ENCODE measurements at places on chromosomes 6 and 20. TPM values are rescaled to one million over a fixed set of nuclear protein-coding genes. Genes with fewer than 3 reads are reported as not detected.

- no peak overlapping the region for H3K27ac ChIP-seq
- H3K4me3 ChIP-seq: no peak overlapping the region
- H3K27me3 ChIP-seq: no peaks in the 10 kb centered on the region
- peaks cover 13% of the 10 kb centered on the region for H3K4me1 ChIP-seq
- H3K36me3 ChIP-seq: peaks cover 86% of the 10 kb centered on the region
- peak; percentile 42 for DNase-seq
These were observed 50.9 kb downstream of the FAM217A start for GRCh38 chr6:4028051-4028450.

- no peak for DNase-seq
- no peaks in the 10 kb centered on the region for H3K4me1 ChIP-seq
- H3K27me3 ChIP-seq: peaks cover 20% of the 10 kb centered on the region
- H3K27ac ChIP-seq: no peak overlapping the region
- H3K36me3 ChIP-seq: no peaks in the 10 kb centered on the region
These were observed 2.8 kb downstream of the TMC2 start for GRCh38 chr20:2538931-2539720.

- H3K4me1 ChIP-seq: no peaks in the 10 kb centered on the region
- H3K27me3 ChIP-seq: no peaks in the 10 kb centered on the region
- H3K4me3 ChIP-seq: no peak overlapping the region
- no peak overlapping the region for H3K27ac ChIP-seq
- peaks cover 32% of the 10 kb centered on the region for H3K36me3 ChIP-seq
- no peak for DNase-seq
These were observed 41.6 kb downstream of the PLCG1 start for GRCh38 chr20:41178904-41179432.

GRCh38 chr6:81763968-81764367 lies 11.5 kb upstream of the TENT5A start:
- no peaks in the 10 kb centered on the region for H3K36me3 ChIP-seq
- DNase-seq: no peak
- no peak overlapping the region for H3K4me3 ChIP-seq
- no peak overlapping the region for H3K27ac ChIP-seq
- no peaks in the 10 kb centered on the region for H3K27me3 ChIP-seq

- no peaks in the 10 kb centered on the region for H3K36me3 ChIP-seq
- no peaks in the 10 kb centered on the region for H3K27me3 ChIP-seq
- peak; percentile 81 for DNase-seq
- no peaks in the 10 kb centered on the region for H3K4me1 ChIP-seq
These were observed 60.4 kb upstream of the KLHL31 start for GRCh38 chr6:53725791-53726575.

DNA sequence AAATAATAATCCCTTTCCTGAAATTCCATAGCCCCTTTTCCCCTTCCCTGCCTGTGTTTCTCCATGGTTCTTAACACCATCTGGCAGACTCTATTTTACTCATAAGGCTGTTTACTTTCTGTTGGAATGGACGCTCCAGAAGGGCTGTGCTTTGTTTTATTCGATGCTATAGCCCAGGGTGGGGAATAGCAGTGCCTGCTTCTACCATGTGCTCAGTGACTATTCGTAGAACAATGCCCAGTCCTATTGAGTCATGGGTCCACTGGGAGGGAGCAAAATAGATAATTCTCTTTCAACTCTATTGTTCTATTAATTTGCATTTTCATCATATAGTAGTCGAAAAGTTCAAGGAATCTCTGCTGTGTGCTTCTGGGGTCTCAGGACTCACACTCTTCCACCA lies 565.1 kb downstream of the C6orf118 start:
- no peaks in the 10 kb centered on the region for H3K27me3 ChIP-seq
- H3K36me3 ChIP-seq: no peaks in the 10 kb centered on the region
- H3K4me3 ChIP-seq: no peak overlapping the region

DNA sequence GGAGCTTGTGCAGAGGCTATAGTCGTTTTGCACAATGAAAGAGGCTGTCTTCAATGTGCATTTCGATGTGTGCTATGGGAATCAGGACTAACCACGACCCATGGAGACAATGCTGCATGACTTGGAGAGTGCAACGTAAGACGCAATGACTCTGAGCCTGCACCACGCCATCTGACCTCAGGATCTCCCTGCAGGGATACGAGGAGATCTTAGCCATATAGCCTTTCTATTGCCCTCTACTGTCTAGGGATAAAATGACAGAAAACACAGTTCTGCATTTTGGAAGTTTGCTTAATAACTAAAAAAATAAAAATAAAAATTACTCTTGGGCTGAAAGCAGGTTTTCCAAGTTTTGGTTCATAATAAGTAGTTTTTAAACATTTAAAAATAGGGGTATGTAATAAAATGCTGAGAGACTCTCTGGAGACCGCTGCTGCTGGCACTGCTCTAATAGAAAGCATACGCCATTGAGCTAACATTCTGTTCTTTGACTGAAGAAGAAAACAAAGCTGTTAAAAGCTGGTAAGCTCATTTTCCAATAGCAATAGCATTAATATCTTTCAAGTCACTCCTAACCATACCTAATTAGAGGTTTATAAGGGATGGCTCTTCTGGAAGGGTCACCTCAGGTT lies 87.2 kb downstream of the PDE7B start:
- no peaks in the 10 kb centered on the region for H3K4me1 ChIP-seq
- no peak overlapping the region for H3K27ac ChIP-seq

- no peaks in the 10 kb centered on the region for H3K36me3 ChIP-seq
- H3K4me1 ChIP-seq: no peaks in the 10 kb centered on the region
- H3K4me3 ChIP-seq: no peak overlapping the region
These were observed 493.1 kb upstream of the MAP3K7 start for GRCh38 chr6:91079969-91080368.

DNA sequence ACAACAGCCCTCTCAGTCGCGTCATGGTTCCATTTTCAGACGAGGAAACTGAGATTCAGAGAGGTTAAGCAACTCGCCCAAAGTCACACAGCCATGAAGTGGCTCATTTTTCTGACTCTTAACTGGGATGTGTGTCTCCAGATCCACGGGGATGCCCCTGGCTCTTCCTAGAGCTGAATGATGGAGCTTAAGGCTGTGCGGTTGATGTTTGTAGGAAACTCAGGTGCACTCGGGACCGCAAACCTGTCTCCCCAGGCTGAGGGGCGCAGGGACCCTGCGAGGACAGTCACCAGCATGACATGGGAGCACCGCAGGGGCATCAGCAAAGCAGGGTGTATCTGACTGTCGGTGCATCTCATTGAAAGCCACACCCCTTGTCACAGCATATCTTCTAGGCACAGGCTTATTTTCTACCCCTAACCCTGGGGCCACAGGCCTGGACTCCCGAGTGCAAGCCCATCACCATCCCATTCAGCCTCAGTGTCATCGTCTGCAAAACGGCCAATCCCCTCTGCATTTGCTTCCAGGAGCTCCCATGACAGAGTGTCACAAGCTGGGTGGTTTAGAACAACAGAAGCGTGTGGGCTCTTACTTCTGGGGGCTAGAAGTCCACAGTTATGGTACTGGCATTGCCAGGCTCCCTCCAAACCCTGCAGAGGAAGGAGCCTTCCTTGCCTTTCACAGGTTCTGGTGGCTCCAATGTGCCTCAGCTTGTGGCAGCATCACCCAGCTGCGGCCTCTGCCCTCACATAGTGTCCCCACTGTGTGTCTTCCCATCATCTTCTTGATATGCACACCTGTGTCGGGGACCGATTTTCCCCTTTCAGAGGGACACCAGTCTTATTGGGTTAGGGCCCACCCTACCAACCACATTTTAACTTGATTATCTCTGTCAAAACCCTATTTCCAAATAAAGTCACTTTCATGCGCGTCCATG lies 9.9 kb upstream of the ARHGAP40 start:
- no peak overlapping the region for H3K4me3 ChIP-seq
- no peaks in the 10 kb centered on the region for H3K4me1 ChIP-seq
- H3K27ac ChIP-seq: no peak overlapping the region
- DNase-seq: no peak
- H3K36me3 ChIP-seq: no peaks in the 10 kb centered on the region

MYLIP gene
- 34.4 TPM for total RNA-seq

CCHCR1 gene
- total RNA-seq: 35.0 TPM

GRCh38 chr20:49786196-49786595 lies 26.4 kb upstream of the SLC9A8 start:
- H3K27me3 ChIP-seq: no peaks in the 10 kb centered on the region
- H3K27ac ChIP-seq: peak overlapping the region; percentile 80
- no peaks in the 10 kb centered on the region for H3K36me3 ChIP-seq
- no peak for DNase-seq

LPIN3 gene
- total RNA-seq: 7.9 TPM

PAX1 gene
- not detected for total RNA-seq

- H3K27me3 ChIP-seq: no peaks in the 10 kb centered on the region
- H3K4me3 ChIP-seq: no peak overlapping the region
- no peak for DNase-seq
- H3K36me3 ChIP-seq: no peaks in the 10 kb centered on the region
- H3K4me1 ChIP-seq: no peaks in the 10 kb centered on the region
These were observed 5.9 kb downstream of the C6orf58 start for GRCh38 chr6:127582777-127583462.

DNA sequence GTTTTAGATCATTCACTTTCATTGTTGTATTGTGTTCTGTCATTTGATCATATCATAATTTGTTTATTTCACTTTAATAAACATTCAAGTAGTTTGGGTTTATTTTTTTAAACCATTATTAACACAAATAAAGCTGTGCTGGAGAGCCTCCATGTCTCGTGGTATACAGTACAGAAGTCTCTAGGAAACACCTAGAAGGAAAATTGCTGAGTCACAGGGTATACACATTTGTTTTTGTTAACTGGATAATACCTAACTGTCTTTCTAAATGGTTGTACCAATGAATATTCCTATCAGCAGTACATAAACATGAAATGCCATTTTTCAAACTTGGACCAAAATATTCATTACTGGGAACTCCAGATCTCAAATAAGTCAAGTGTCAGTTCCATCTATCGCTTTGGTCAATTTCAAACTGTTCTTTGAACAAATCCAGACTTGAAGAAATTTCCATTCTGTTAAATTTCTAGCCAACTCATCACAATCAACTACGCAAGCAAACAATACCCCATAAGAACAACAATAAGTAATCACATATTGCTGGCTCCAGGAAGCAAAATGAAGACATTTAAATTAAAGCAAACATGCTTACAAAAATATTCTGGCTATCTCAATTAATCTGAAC lies 138.1 kb downstream of the ATXN1 start:
- H3K27me3 ChIP-seq: no peaks in the 10 kb centered on the region
- 0 out of 3 replicates have a peak, but pooled peaks cover 2% of the 10 kb centered on the region for H3K4me1 ChIP-seq
- H3K4me3 ChIP-seq: no peak overlapping the region
- DNase-seq: no peak
- H3K36me3 ChIP-seq: no peaks in the 10 kb centered on the region
- H3K27ac ChIP-seq: no peak overlapping the region

DNA sequence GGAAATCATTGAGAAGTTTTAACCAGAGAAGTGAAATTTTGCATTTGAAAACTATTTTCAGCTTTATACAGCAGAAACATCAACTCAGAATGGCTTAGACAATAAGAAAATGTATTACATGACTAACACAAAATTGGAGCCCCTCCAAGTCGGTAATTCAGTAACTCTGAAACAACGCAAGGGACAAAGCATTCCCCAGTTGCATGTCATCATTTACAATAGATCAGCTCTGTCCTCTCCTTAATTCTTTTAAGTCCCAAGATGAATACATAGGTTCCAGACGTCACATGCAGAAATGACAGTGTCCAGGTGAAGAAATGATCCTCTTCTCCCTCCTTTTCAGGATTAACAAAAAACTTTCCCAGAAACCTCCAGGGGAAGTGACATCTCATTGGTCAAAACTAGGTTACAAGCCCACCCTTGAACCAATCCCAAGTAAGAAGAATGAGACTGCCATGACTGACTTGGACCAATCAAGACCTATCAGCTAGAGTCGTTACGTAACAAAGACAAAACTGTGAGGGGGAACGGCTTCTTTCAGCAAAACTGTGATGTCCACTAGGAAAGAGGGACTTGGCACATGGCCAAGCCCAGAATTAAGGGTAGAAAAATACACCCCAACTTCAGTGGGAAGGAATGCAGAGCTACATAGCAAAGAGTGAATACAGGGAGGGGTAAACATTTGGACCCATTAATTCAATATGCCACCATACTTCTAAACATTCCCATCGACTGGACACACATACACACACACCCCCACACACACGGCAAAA lies 149.8 kb upstream of the PRND start:
- no peak for DNase-seq
- no peaks in the 10 kb centered on the region for H3K27me3 ChIP-seq
- no peak overlapping the region for H3K4me3 ChIP-seq
- H3K36me3 ChIP-seq: no peaks in the 10 kb centered on the region

GRCh38 chr6:49576618-49577017 lies 26.1 kb downstream of the C6orf141 start:
- no peak overlapping the region for H3K27ac ChIP-seq
- H3K4me1 ChIP-seq: no peaks in the 10 kb centered on the region
- H3K4me3 ChIP-seq: no peak overlapping the region
- no peaks in the 10 kb centered on the region for H3K27me3 ChIP-seq
- no peak for DNase-seq

DNA sequence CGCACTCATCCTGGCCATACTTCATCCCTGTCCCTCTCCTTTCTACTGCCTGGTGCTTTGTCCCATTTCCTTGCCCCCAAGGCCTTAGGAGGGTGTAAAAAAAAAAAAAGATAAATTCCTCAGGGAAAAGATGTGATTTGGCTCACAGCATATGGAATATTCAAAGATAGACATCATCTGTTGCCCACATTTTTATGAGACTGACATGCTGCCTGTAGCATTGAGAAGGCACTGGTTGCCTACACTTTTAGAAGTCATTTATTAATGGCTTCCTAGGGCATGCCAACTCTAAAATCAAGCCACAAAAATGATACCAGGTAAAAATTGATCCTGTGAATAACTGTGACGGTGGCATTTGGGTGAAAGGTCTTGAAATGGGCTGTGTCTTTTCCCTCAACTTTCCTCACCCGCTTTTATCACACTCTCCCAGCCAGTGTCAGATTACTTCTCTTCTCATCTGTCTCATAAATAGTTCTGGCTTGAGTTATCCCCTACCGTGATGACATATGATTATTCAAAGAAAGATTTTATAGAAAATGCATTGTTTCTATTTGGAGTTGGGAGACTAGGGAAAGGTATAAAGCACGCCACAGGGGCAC lies 139.4 kb downstream of the CARMIL1 start:
- no peak for DNase-seq
- H3K27ac ChIP-seq: no peak overlapping the region
- no peaks in the 10 kb centered on the region for H3K27me3 ChIP-seq
- no peaks in the 10 kb centered on the region for H3K36me3 ChIP-seq
- H3K4me1 ChIP-seq: no peaks in the 10 kb centered on the region

APOM gene
- total RNA-seq: 10.1 TPM
